ENCODE measurements at places on chromosomes 13 and 19.

DNA sequence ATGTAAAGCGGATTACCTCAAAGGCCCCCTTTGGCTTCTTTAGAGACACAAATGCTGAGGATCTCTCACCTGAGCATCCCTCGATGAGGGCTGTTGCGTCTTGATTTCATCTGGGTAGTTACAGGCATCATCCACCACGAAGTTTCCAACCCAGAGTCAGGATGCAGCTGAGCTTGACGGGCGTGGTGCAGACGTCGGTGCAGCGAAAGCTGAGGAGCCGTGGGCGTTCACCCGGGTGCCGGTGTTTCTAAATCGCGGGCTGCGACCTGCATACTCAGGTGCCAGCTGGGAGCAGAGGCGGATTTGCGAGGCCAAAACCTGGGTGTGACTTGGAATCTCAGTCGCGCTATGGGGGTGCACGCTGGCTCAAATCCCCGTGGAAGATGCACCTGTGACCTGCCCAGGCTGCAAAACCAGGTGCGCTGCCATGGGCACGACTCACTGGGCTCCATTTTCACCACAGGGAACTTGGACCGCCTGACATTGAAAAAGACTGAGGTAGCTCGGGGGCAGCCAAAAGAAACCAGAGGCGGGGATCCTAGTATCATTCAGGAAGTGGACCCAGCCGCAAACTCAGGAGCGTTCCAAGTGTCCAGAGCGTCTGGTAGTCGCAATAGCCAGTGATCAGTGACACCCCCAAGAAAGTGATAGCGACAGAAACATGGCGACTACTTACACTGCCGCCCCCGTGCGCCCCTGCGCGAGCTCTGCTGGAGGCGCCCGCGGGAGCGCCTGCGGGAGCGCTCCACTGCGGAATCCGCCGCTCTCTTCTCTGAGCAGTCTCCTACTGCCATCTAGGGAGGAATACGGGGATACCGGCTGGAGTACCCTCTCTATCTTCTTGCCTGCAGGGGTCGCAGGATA is 36.4 kb upstream of the IGFL4 start:
- peak; percentile 54 for DNase-seq

DNA sequence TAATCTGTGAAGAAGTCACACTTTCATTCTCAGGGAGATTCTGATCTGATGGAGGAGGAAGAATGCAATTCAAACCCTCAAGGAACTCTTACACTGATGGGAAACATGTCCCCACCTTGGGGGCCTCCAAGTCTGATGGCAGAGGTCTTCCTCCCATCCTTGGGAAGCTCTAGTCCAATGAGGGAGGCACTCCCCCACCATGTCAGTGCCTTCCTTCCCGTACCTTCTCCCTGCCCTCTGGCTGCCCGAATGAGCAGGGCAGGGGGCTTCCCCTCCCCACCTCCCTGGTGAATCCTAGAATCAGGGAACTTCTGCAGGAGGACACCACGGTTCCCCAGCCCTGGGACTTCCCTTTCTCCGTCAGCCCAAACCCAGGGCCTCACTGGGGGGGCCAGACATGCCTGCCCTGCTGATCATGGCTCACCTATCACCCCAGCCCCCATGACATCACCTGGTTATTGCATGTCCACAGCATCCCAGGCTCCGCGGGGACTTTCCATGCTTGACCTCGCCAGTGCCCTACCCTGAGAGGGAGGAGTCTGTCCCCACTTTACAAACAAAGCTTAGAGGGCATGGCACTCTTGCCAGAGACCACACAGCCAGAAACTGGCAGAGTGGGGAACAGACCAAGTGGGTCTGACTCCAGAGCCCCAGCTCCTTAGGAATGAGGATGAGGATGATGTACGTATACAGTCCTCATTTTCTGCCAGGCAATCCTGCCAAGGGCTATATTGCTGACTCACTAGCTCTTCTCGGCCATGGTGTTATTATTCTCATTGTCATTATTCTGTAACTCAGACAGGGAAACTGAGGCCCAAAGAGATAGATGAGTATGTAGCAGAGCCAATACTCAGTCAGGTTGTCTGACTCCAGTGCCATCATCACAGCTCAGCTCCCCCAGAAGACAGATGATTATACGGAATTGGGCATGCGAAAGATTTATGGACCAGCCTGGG is 9.6 kb upstream of the BCL3 start:
- DNase-seq = no peak

DNA sequence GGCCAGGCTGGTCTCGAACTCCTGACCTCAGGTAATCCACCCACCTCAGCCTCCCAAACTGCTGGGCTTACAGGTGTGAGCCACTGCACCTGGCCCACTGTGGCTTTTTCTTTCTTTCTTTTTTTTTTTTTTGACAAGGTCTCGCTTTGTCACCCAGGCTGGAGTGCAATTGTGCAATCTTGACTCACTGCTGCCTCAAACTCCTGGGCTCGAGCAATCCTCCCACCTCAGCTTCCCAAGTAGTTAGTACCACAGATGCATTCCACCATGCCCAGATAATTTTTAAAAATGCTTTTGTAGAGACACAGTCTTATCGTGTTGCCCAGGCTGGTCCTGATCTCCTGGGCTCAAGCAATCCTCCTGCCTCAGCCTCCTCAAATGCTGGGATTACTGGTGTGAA is 12.1 kb upstream of the FCGBP start:
- DNase-seq = no peak

DNA sequence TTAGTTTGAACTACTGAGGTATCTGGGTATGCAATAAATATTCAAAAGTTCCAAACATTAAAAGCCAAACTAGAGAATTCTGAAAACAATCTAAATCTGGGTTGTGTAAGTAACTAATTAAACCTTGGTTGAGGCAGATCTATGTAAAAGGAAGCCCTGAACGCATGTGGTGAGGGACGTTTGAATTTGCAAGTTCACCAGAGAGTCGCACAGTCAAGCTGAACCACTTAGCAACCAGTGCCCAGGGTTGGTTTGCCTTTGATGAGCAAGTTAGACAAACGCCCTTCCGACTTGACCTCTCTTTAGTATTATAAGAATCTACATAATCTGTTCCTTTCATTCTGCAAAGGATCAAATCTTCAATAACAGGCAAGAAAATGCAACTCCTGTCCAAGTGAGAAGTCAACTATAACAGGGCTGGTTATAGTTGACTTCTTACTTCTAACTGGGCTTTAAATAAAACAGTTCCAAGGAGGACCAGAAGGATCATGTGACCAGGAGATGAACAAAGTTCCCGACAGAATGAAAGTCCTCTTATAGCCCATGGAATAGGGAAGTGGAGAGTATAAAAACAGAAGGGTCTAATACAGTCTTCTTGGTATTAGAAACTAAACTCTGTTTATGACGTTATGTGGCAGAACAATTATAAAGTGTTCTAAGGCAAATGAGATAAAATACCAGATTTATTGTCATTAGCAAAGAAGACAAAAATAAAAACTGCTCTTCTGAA is 40.6 kb downstream of the PHF11 start:
- no peak for DNase-seq

DNA sequence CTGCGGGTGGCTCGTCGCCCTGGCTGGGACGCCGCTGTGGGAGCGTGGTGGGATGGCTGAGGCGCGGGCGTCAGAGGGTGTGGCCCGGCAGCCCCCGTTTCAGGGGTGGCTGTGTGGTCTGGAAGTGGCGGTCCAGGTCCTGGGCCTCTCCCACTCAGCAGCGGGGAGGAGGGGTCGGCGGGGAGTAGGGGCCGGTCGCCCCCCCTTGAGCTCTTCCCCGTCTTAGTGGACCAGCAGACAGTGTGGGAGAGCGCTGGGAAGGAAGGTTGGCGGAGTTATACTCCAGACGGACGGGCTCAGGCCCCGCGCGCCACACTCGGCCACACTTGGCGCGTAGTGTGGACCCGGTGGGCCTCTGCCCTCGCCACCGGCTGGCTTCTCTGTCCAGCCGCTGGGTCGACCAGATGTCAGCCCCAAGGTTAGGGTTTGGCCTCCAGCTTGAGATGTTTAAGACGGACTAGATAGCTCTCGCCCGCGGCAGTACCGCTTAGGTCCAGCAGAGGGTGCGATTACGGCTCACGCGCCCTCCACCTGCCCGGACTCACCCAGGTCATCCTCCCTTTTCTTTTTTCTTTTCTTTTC is 21.7 kb upstream of the ZNF429 start:
- DNase-seq = peak; percentile 85

GRCh38 chr13:78680115-78680561 is 21.2 kb upstream of the OBI1 start:
- no peak for DNase-seq

DNA sequence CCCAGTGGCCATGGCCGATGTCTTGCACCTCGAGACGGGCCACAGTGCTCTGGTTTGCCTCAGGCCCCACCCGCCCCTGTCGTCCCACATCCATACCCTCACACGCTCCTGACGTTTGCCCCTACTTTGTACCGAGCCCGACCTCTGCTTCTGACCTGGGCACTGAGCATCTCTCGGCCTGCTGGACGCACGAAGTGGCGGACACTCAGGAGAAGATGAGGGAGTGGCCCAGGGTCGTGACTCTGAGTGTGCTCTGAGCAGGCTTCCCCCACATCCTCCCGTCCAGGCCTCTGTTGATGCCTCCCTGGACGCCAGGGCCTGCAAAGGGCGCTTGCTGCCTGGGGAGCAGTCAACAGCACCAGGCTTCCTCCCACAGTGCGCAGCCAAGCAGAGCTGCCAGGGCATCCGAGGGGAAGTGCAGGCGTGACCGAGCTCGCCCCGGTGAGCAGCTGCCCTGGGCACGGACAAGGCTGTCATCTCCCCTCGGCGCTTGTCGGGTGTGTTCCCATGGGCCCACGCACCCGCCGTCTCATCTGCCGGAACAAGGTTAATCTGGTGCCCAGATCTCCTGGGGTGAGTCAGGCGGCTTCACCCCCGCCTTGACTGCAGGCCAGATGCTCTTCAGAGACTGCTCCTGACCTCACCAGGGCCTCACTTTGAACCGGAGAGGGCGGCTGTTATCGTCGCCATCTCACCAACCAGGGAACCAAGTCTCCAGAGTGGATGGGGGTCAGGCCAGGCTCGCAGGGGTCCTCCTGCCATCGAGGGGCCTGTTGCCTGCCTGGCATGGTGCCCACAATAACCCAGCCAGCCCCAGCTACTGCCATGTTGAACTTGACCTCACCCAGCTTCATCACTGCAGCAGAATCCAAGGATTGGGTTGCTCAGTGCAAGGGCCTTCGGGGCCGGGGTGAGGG is 27.2 kb downstream of the COMP start:
- peak; percentile 67 for DNase-seq

- no peak for DNase-seq
Measured at GRCh38 chr19:19010551-19010950, 22.8 kb downstream of the SUGP2 start.
